ENCODE measurements at places on chromosomes 3 and 15. TPM values are rescaled to one million over a fixed set of nuclear protein-coding genes. Genes with fewer than 3 reads are reported as not detected.
A peak's percentile ranks its signal among the peaks of the same experiment; 100 is the strongest.

GRCh38 chr3:49260806-49261324 lies 16.2 kb downstream of the C3orf62 start:
- H3K27ac ChIP-seq: no peak overlapping the region
- no peaks in the 10 kb centered on the region for H3K36me3 ChIP-seq
- H3K4me3 ChIP-seq: no peak overlapping the region
- H3K27me3 ChIP-seq: no peaks in the 10 kb centered on the region
- H3K4me1 ChIP-seq: peaks cover 1% of the 10 kb centered on the region
- peak; percentile 17 for DNase-seq

- H3K4me3 ChIP-seq: no peak overlapping the region
- DNase-seq: no peak
- H3K4me1 ChIP-seq: no peaks in the 10 kb centered on the region
- H3K27ac ChIP-seq: no peak overlapping the region
Measured at GRCh38 chr3:195810455-195810845, 1.3 kb downstream of the MUC4 start.

DNA sequence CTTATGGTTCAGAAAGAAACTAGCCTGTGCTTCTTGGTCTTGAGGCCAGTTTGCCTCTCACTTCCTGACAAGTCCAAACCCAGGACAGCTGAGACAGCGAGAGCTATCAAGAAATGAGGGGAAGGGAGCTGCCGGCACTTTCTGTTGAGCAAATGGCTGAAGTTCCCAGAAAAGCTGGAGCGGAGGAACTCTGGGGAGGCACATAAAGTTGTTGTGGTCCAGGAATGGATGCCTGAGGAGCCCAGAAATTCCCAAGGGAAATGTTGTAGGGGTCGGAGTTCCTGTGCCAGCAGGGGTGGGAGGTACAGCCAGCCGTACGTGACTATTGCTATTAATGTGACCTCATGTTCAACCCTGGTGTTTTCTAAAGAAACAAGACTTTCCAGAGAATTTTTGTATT lies 98.8 kb upstream of the TNFAIP8L3 start:
- H3K36me3 ChIP-seq: no peaks in the 10 kb centered on the region
- H3K27ac ChIP-seq: no peak overlapping the region
- H3K27me3 ChIP-seq: no peaks in the 10 kb centered on the region
- no peak overlapping the region for H3K4me3 ChIP-seq
- H3K4me1 ChIP-seq: no peaks in the 10 kb centered on the region

GRCh38 chr3:10365791-10366190 lies 44.9 kb upstream of the SEC13 start:
- no peak overlapping the region for H3K27ac ChIP-seq
- no peaks in the 10 kb centered on the region for H3K27me3 ChIP-seq
- H3K36me3 ChIP-seq: no peaks in the 10 kb centered on the region
- H3K4me3 ChIP-seq: no peak overlapping the region

GRCh38 chr15:36589971-36590370 lies 10.5 kb downstream of the CDIN1 start:
- no peaks in the 10 kb centered on the region for H3K36me3 ChIP-seq
- DNase-seq: no peak
- H3K27me3 ChIP-seq: no peaks in the 10 kb centered on the region
- no peak overlapping the region for H3K4me3 ChIP-seq

RBP2 gene
- polyA plus RNA-seq: 0.13 TPM

CTXN2 gene
- polyA plus RNA-seq: not detected
